ENCODE measurements at places on chromosomes 7 and 10. TPM values are rescaled to one million over a fixed set of nuclear protein-coding genes. Genes with fewer than 3 reads are reported as not detected.

GRCh38 chr10:120578134-120578533 is 121.1 kb downstream of the PLPP4 start:
- DNase-seq: no peak

DNA sequence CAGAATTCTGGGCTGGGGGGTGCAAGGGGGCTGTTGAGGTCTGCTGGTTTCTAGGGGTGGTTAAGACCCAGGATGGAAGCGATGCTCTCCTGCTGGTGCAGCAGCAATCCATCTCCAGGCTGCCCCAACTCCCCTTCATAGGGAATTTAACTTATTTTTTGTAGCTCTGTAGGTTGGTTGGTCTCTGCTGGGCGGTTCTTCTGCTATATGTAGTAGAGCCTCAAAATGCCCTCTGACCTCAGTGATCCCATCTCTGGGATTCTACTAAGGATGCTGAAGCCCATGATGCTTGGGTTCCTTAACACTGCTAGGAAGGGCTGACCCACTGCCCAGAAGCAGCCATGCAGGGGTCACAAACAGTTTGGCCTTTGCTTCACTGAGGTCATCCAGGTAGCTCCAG is 49.2 kb downstream of the LRRC20 start:
- DNase-seq: no peak

DNA sequence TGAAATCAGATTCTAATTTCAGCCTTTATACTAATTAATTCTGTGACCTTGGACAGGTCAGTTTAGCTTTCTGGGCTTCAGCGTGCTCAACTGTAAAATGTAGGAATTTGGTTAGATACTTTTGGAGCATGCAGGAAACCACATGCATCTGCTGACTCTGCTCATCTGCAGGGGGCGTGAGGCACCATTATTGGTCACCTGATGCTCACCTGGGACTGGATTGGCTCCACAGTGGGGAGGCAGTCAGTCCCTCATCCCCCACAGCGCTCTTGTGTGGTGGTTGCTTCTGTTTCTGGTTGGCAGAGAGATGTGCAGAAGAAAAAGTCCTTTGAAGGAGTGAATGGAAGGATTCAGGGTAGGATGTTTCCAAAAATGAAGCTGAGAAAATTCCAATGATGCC is 150.9 kb upstream of the MTPN start:
- DNase-seq: no peak

Gene MPLKIP
- 40.1 TPM for total RNA-seq

DNA sequence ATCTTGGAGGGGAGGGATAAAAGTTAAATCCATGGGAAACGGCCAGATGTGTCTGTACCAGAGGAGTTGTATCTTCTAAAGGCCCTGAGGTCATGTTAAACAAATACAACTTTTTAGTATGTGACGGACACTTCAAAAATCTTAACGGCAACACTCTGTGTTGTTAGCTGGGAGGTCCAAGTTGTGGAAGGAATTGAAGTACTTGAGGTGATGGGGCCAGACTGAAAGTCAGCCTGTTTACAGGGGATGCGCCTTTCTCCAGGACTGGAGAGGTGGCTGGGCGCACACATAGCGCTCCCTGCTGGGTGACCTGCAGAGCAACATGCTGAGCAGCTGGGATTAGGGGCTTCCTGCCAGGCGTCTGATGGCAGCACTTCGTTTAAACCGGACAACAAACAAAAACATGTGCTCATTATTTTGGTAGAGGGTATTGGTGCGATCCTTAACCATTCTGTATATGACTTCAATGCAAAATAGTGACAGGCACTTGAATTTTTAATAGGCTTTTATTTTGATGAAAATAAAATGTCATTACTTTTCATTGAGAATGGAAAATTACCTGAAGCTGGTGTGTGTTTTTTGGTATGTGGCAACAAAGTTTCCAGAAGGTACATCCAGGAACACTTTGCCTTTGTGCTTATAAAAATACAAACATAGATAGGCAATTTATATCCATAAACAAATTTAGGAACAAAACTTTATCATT is 198.2 kb downstream of the MLLT10 start:
- peak; percentile 88 for DNase-seq

DNA sequence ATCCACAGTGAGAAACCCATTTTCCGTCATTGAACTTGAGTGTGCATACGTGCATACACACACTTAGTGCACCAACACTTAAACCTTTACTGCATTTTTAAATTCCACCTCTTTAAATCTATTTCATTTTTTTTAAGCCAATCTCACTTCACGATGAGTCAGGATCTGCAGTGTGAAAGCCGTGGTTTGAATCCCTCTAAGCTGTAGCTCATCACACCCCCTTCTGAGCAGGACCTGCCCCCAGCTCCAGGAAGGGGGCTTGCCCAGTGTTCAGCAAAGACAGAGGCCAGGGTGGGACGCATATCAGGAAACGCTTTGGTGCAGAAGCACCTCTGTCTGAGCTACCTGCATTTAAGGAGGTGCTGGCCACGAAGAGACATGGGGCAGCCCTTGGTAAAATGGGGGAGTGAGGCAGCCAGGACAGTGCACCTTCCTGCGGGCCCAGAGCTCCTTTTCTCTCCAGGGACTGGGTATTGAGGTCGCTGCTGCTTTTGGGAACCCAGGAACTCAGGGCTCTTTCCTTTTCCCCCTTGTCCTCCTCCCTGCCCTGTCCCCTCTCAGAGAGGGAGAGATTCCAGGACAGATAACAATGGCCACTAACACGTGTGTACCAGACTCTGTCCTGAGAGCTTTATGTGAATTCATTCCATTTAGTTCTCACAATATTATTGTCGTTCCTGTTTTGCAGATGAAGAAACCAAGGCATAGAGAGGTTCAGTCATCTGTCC is 21.7 kb downstream of the ZNF316 start:
- DNase-seq: no peak

Gene TRIM50
- total RNA-seq: not detected

Gene BICC1
- 0.57 TPM for total RNA-seq
